Fibroblast of skin of right biceps (primary cell): ENCODE measurements at places on chromosomes 5 and 9.
A peak's percentile ranks its signal among the peaks of the same experiment; 100 is the strongest.

DNA sequence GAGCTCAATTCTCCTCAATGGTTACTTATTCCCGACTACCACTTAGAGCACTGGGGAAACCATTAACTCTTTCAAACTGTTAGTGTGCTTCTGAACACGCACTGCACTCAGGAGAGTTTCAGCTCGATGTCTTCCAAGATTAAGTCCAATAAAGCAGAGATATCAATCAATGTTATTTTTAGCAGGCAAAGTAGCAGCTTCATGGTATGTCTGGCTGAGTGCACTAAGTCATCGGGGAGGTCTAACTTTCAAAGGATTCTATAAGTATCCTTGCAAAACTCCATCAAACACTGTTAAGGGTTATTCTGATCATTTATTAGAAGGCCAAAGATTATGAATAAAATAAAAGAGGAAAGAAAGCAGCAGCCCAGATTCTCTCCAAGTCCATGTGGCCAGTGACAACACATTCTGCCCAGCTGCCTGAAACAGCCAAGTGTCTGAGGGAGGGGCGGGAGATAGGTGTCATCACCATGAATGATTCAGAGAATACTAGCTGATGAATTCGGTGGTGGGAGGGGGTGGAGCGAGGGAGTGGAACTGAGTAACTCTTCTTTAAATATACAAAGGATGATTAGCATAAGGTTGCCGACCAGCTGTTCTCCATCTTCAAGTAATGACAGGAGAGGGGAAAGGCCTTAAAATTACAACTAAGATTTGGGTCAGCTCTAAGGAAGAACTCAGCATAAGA, 21.3 kb downstream of the NREP start:
- DNase-seq, result peak; percentile 97

DNA sequence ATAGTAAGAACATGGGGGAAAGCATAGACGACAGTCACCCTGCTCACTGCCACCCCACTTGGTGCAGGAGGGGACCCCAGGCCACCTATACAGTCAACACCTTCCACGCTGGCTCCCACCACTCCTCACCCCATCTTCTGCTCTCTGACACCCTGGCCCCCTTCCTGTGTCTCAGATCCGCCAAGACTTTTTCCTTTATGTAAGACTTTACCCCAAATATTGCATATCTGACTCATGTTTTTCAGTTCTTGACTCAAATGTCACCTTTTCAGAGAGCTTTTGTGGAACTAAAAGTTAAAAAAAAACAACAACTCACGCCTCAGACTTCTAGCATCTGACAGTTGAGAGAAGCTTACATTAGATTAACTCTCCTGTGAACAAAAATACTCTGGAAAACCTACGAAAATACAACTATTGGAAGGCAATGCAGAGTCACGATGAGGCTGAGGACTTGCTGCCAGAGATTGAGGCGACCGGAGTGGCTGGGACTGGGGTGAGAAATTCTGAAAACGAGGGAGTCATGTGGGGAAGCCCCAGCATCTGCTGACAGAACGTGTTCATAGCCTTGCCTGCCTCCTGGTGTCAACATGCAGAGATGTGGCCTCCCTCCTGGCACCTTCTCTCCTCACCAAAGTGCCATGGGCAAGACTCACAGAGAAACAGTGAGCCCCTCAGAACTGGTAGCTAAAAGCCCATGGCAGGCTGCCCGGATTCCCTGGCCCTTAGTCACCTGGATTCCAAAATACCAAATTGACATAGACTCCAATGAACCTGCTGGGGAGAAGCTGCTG, 22.4 kb upstream of the FCN2 start:
- DNase-seq, result peak; percentile 68

DNA sequence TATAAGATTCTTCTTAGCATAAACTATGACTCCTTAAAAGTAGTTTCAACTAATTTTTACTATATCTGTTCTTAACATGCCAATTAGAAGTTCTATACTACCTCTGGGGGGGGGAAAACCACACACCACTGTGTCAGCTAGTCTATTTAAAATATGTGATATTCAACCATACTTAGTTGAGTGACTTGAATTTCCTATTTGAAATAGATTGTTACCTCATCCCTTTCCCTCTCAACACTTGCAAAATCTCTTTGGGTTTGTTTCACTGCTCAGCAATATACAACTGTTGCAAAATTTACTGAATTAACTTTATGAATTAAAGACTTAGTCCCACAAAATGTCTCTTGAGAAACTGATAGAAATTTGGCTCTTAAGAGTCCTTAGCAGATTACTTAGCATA, 151.1 kb upstream of the POU5F2 start:
- no peak for DNase-seq

GRCh38 chr5:59069438-59070079, 486.7 kb downstream of the RAB3C start:
- DNase-seq, result peak; percentile 97

GRCh38 chr9:106929471-106930177, 66.7 kb downstream of the ZNF462 start:
- DNase-seq, result peak; percentile 57

GRCh38 chr9:9257999-9258498, 1354.8 kb downstream of the PTPRD start:
- DNase-seq, result no peak

GRCh38 chr9:89410022-89410421, 87.9 kb downstream of the SEMA4D start:
- DNase-seq, result no peak

GRCh38 chr9:36007316-36007708, 29.4 kb upstream of the RECK start:
- no peak for DNase-seq

DNA sequence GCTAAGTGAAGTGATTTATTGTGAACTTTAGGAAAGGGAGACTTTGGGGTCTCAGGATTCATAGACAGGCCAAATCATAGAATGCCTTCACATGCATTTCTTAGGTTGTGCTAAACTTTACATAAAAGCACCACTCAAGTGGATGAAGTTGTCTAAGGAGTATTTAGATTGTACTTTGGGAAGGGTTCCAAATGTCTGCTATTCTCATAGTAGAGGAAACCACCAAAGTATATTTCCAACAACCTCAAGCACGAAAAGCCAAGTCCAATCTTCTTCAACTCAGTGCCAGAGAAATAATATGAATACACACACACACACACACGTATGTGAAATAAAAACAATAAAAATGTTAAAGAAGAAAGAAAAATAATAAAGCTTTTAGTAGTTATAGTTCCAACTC, 41.8 kb downstream of the ENC1 start:
- peak; percentile 49 for DNase-seq

DNA sequence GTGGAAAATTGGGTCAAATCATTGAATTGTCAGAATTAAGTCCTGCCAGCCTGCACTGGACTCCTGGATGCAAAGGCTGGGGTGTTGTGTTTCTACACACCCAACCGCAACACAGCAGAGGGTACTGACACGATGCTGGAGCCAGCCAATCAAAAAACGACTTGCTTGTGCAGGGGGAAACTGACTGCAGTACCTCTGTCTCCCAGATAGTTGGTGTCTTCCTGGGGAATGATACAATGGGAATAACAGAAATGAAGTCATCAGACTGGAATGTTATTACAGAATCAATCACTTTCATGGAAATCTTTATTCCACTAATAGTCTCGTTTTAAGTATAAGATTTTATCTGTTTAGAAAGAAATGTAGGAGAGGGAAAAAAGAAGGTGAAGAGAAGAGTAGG, 330.3 kb downstream of the MLLT3 start:
- DNase-seq, result peak; percentile 66

- DNase-seq, result peak; percentile 15
Measured at GRCh38 chr9:6902423-6902822, 144.7 kb downstream of the KDM4C start.

- DNase-seq, result no peak
Measured at GRCh38 chr5:61598126-61598525, 266.1 kb downstream of the ZSWIM6 start.

- no peak for DNase-seq
Measured at GRCh38 chr5:8895599-8895998, 650.3 kb downstream of the SEMA5A start.

DNA sequence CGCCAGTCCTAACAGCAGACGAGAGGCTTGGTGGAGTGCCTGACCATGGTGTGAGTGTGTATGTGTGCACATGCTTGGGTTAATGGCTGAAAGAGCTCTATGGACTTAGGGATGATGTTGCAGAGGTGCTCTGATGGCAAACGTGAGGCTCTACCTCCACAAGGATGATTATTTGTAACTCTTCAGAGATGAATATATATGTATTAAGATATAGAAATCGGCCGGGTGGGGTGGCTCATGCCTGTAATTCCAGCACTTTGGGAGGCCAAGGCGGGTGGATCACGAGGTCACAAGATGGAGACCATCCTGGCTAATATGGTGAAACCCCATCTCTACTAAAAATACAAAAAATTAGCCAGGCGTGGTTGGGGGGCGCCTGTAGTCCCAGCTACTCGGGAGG, 253.4 kb upstream of the CDH18 start:
- DNase-seq, result no peak

DNA sequence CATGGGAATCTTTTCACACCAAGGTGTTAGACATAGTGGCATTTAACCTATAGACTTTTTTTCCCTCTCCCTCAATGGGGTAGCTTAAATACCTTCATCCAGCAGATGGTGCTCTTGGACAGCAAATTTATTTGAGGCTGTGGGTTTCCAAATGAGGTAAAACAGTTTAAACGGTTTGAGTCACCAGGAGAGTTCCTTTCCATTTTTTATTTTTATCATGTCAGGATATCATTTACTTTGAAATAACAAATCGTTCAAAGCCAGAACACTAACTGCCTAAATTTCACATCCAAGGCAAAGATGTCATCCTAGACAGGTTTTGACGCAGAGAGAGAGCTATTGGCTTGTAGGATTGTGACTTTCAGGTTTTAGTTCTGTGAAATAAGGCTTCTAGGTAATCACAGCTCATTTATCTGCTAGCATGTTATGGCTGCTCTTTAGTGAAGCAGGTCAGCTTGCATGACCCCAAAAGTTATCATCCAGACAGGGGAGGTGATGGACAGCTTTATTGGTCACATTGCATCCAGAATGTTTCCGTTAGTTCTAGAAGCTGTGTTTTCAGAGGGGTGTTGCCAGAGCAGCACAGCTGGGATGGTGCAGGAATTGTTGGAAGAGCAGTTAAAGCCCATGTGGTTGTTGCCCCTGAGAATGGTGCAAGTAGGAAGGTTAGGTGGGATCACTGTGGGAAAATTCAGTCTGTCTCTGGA, 69.8 kb downstream of the KDM4C start:
- DNase-seq, result peak; percentile 57

GRCh38 chr5:43409809-43410271, 2.4 kb downstream of the CCL28 start:
- no peak for DNase-seq

DNA sequence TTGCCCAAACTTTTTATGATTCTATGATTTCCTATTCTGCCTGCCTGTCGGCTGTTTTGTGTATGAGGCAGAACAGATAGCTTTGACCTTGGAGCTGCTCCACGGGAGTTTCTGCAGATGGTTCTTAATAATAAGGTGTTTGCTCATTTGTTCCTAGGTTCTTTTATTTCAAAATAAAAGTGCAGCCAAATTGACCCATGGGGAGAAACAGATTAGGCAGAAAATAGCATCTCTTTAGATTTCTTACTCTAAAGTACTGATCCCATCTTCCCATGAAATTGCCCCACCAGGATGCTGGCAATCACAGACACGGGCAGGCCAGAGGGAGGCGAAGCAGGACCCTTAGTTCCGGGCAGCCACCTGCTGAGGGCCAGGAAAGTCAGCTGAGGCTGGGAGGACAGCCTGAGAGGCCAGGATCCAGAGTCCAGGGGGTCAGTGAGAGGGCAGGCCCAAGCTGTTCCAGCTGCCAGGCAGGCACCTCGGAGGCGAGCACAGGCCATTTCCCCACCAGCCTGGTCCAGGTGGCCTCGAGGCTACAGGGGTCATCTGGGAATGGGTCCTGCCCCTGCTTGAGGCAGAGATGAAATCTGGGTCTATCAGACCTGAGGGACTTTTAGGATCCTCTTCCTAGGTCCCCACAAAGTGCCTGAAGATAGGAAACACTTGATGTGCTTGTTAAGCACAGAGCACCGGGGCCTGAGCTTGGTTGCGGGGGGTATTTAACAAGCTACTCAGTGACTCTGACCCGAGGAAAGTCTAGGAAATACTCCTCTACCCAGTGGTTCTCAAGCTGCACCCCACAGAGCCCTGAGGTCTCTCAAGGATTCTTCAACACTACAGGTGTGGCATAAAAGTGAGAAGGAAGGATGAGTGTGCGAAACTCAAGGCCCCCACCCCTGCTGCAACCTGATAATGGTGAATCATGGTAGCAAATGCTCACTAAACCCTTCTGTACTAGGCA, 145.4 kb downstream of the CMYA5 start:
- DNase-seq, result no peak

DNA sequence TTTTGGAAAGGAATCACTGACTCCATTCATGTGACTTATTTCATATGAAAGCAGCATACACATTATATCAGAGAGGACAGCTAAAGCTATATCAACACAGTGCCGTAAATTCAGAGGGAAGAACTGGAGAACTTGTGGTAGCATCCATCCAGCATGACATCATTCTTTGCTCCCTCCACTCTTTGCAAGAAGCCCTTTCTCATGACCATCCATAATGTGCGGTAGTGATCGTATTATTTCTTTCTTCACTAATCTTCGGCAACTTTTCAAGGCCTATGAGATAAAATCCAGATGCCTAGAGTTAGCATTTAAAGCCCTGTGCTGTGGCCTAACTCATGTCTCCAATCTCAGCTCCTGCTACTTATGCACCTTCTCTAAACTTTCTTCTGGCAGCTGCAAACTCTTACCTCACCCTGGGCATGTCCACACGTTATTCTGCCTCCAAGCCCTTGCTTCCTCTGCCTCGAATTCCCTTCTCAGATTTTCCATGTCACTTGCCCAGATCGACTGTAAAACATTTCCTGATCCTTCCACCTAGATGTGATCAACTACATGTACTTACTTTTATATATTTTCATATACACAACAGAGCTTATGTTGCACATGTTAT, 307.3 kb upstream of the SGCD start:
- no peak for DNase-seq

DNA sequence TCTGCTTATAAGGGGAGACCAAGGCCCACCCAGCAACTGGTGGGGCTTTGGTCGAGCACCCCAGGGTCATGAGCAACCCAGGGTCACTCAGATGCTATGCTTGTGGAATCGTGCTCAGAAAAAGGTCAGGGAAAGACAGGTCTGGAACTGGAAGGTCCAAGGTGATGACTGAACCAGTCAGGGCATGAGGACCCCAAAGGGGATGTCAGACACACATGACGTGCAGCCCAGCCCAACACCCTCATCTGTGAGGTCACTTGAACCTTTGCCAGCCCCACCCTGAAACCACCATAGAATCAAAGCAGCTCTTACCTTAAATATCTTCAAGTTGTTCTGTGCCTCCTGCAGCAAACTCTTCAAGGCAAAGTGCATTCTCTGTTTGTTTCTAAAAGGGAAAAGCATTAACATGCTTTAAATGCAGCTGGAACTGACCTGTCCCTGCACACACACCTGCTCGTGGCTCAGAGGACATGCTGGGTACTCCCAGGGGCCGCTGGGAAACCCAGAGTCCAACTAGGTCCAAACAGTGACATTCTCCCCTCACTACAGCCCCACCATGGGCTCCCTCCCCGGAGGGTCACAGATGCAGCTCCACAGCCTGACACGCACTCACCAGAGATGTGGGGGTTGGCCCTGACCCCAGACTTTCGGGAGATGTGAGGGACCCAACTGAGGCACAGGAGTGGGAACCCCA, 29.4 kb downstream of the IPPK start:
- no peak for DNase-seq
